Tracheal epithelial cell (primary cell): ENCODE measurements at places on chromosomes 12 and 14. TPM values are rescaled to one million over a fixed set of nuclear protein-coding genes. Genes with fewer than 3 reads are reported as not detected.

The TAS2R42 gene
- not detected in 2 replicates for total RNA-seq

The NOVA1 gene
- total RNA-seq = 0.72 TPM in 1 of 2 replicates, not detected in the other

The SLC17A8 gene
- total RNA-seq = not detected in 2 replicates

The CISTR gene
- total RNA-seq = not detected in 2 replicates

The OR9K2 gene
- not detected in 2 replicates for total RNA-seq

The NTF3 gene
- 1.2 TPM in 1 of 2 replicates, not detected in the other for total RNA-seq

The SYCP3 gene
- total RNA-seq = 0.24 TPM in 1 of 2 replicates, not detected in the other

The LUM gene
- total RNA-seq = 0.21 and 6.5 TPM in 2 replicates

The CRIP2 gene
- 34.3 and 64.8 TPM in 2 replicates for total RNA-seq

The DPPA3 gene
- total RNA-seq = not detected in 2 replicates

The SLCO1B1 gene
- total RNA-seq = not detected in 2 replicates

The KLHL28 gene
- 9.4 and 9.6 TPM in 2 replicates for total RNA-seq

The ITGA7 gene
- 0.43 and 1.7 TPM in 2 replicates for total RNA-seq

The SDSL gene
- total RNA-seq = 2.8 and 4.8 TPM in 2 replicates

The HOXC9 gene
- 0.72 TPM in 1 of 2 replicates, not detected in the other for total RNA-seq

The AMDHD1 gene
- not detected in 2 replicates for total RNA-seq

The LRRIQ1 gene
- total RNA-seq = under 0.01 and 0.24 TPM in 2 replicates

The GALNT9 gene
- total RNA-seq = not detected in 2 replicates

The KCNK10 gene
- total RNA-seq = not detected in 2 replicates

The GDF11 gene
- total RNA-seq = 0.43 and 0.72 TPM in 2 replicates

The ACSS3 gene
- total RNA-seq = 0.64 and 2.9 TPM in 2 replicates

The HNF1A gene
- total RNA-seq = 0.48 TPM in 1 of 2 replicates, not detected in the other

The LRTM2 gene
- total RNA-seq = not detected in 2 replicates

The TPPP2 gene
- total RNA-seq = not detected in 2 replicates

The DHRS2 gene
- total RNA-seq = not detected in 2 replicates
